Vagina (tissue), 2 donors: ENCODE measurements at places on chromosomes 1 and 21. TPM values are rescaled to one million over a fixed set of nuclear protein-coding genes. Genes with fewer than 3 reads are reported as not detected.
A peak's percentile ranks its signal among the peaks of the same experiment; 100 is the strongest.

DNA sequence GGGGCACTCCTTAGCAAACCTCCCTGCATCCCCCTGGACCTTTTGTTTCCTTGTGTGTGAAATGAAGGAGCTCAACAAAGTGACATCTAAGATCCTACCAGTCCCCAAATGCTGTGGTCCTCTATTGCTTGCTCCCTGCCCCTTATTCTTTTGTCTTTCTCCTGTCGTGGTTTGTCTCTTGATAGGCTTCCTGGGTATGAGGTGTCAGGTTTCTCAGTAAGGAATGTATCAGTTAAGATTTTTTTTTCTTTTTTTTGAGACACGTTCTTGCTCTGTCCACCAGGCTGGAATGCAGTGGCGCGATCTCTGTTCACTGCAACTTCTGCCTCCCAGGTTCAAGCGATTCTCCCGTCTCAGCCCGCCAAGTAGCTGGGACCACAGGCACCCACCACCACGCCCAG is 16.8 kb downstream of the CNIH3 start:
- DNase-seq = no peak

DNA sequence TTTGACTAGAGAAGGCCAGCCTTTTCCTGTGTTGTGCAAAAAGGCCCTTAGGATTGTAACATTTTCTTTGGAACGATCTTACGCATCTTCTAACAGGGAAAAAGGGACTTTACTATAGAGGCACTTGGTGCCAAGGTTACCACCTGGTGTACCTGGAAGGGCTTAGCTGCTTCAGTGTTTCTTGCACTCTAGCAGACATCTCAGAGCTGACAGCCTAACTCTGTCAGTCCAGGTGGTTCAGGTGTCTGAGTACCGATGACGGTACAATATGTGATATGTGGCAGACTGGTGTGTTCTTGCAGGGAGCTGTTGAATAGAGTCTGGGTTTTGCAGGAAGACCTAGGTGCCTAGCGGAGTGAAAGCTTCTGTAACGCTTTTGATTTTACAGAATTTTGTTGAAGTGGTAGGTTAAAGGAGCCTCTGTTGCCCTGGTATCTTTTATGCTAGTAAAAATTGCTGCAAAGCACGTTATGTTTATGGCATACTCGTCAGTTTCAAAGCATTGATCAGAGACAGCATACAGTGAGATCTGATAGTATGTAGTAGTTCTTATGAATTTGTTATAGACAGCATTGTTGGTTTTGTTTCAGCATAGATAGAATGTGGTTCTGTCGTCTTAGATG is 1.4 kb downstream of the MAGI3 start:
- no peak for DNase-seq

DNA sequence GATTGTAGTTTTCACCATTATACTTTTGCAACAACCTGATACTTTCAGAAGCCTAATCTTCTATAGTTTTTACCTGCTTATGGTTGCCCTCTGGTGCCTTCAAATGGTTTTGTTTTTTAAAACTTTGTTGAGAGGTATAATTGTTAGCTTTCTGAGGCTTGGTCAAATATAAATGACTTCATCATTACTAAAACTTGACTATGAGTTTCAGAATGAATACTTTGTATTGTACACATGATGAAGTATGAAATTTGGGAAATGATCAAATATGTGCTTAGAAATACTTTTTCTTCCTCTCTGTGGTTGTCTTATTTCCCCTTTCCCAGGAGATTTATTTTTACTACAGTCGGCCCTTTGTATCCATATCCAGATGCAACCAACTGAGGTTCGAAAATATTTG is 151.8 kb upstream of the B3GALT2 start:
- DNase-seq = no peak

DNA sequence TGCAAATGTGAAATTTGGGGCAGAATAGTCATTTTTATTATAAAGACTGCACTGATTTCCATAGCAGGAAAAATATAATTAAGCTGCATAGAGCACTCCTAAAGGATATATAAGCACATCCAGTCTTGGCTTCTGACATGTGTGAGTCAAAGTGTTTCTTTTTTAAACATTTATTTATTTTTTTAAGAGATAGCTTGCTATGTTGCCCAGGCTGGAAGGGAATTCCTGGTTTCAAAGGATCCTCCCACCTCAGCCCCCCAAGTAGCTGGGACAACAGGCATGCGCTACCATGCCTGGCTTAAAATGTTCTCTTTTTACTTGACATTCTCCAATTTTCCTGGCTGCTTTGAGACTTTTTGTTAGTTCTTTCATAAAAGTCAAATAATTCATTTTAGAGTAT is 126.1 kb downstream of the HMCN1 start:
- no peak for DNase-seq

GRCh38 chr1:86468501-86468977 is at the start of gene CLCA1:
Gene CLCA1, plus strand, starts transcription at chr1:86468927. Its CDS starts 45 bp downstream, at chr1:86468972.
- no peak for DNase-seq

DNA sequence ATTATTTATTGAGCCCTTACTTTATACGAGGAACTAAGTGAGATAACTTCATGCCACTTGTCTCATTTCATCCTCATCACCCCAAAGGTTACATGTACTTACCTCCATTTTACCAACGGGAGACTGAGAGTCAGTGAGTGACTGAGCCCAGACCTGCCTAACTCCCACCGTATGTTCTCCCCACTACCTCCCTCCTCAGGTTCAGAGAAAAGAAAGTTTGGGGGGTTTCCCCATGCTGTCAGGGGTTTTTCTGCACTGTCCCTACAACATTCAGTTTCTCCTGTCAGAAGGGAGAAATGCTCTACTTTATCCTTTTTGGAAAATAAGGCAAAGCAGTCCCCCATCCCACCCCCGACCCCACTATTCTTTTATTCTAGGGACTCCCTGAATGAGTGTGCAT is 32.9 kb downstream of the FAM78B start:
- no peak for DNase-seq

DNA sequence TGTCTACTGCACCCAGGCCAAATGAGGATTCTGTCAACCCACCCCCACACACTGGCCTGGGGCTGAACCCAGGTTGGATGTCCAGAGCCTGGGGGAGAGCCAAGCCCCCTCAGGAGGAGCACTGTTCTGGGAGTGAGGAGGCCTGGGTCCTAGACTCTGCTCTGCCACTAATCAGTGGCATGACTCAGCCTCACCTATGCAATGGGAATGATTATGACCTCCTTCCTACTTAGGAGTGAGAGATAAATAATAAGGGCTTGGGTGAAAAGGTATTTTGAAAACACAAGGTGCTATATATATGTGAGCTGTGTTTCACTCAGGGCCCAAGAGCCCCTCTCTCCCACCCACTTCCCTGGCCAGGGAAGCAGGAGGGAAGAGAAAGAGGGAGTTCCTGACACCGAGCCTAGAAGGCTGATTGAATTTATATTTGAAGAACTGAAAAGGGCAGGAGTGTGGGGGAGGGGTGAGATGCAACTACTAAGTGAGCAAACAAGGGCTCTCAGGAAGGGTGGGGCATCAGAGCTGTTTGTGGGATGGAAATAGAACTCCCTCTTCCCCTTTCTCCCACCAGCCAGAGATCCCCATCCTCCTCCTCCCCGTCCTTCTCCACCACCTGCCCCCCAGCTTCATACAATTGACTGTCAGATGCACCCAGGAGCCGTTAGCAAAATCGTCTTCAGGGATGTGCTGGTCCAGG is 8.2 kb downstream of the IGSF9 start:
- no peak for DNase-seq

GRCh38 chr1:90417126-90417525 is 300.0 kb downstream of the BARHL2 start:
- DNase-seq = no peak

GRCh38 chr1:42259739-42260064 is 75.3 kb downstream of the FOXJ3 start:
- no peak for DNase-seq

DNA sequence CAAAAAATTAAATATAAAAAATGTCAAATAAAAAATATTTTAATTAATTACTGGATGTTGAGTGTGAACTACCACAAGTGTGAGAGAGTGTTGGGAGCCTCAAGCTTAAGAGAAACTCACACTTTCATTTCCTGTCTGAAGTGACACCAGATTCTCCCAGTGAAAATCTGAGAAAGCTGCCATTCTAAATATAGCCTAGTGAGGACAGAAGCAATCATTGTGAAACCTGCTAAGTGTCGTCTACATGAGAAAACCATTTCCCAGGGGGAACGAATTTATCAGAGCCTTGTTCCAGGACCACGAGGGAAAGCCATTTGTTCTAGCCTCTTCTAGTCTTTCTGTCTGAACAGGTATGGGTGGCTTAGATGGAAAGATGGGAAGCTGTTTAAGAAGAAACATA is 329.3 kb upstream of the PRMT6 start:
- no peak for DNase-seq

- no peak for DNase-seq
Measured at GRCh38 chr1:71853360-71853759, 429.0 kb downstream of the NEGR1 start.

DNA sequence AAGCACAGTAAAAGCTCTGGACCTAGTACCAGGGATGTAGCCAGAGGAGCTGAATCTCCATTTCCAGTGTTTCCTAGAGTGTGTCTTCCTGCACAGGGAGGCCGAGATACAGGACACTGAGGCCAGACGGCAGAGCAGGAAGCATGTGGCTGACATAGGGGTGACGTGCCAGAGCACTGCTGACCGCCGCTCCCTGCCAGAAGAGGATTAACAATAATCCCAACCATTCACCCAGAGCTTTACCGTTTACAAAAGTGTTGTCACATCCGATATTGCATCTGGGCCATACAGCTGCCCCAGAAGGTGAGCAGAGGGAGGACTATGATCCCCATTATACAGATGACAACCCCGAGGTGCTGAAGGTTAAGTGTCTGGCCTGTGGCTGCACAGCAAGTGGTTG is 5.8 kb upstream of the CLDN19 start:
- no peak for DNase-seq

DNA sequence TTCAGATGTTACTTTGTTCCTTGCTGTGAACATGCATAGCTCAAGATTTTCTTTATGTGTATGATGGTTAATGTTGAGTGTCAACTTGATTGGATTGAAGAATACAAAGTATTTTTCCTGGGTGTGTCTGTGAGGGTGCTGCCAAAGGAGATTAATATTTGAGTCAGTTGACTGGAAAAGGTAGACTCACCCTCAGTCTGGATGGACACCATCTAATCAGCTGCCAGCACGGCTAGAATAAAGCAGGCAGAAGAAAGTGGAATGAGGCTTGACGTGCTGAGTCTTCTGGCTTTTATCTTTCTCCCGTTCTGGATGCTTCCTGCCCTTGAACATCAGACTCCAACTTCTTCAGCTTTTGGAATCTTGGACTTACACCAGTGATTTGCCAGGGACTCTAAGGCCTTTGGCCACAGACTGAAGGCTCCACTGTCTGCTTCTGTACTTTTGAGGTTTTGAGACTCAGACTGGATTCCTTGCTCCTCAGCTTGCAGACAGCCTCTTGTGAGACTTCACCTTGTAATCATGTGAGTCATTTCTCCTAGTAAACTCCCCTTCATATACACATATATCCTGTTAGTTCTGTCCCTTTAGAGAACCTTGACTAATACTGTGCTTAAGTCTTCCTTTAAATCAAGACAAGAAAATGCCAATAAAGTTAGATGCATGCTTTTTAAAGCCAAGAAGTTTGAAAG is 626.6 kb downstream of the KCNT2 start:
- DNase-seq = no peak

- DNase-seq = no peak
Measured at GRCh38 chr1:104459886-104460285, 710.2 kb downstream of the AMY1C start.

GRCh38 chr1:111448482-111448917 is 556 bp downstream of the WDR77 start:
- peak; percentile 90 for DNase-seq

- no peak for DNase-seq
Measured at GRCh38 chr1:171115280-171115897, 24.7 kb downstream of the FMO3 start.

DNA sequence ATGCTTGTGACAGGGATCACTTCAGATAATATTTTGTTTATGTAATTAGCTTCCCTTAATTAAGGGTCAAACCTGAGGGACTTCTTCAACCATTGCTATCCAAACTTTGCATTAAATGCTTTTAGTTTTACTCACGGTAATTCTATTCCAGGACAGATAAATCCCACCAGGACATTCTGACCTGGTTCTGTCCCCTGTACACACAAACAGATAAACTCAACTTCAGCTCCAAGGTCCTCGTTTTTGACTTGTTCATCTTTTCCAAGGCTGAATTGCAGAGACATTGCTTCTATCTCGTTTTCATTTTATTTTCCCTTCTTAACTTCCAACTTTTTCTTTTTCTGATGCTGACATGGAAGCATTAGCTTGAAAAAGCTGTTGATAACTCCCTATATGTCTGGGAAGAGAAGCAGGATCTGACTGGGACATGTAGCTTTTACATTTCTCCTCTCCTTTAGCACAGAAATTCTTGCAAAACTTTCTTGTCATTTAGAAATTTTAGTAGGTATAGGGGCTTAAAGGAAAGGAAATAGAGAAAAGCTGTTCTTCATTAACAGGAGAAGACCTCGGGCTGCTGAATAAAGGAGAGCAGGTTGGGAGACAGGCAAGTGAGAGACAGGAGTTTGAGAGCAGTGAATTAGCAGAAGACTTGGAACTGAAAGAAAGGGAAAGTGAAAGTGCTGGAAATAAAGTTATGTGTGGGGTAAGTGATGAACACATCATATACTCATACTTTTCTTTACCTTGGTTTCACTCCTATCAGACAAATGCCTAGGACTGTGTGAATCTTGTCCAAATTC is 231.7 kb upstream of the B3GALT2 start:
- DNase-seq = no peak

DNA sequence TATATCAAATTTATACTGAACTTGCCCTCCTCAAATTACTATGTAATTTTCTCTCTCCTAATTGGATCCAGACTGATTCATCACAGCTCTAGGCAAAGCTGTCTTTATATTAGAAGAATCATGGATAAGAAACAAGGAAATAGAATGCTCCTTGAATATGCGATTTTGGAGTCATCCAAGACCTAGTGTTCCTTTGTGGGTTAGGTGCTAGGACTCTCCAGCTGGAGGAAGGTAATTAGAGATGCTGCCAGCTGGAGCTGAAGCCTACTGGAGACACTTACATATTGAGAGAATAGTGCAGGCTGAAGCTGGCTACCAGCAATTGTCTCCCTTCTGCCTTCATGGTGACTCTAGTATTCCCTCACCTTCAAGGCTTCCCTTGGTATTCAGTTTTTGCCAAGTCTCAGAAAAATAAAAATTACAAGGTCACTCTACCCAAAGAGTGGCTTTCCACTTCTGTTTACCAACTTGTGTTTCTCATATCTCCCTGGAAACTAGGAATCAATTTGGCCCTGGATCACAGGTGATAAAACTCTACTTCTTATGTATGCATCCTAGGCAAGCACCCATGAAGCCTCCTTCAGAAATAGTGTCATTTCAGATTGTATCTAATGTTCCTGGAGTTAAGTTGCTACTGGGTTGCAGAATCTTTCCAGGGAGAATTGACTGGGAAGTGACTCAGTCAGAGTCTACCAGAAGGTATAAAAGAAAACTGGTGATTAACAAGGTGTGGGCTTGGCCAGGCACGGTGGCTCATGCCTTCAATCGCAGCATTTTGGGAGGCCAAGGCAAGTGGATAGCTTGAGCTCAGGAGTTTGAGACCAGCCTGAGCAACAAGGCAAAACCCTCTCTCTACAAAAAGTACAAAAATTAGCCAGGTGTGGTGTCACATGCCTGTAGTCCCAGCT is 24.4 kb upstream of the DOCK7 start:
- no peak for DNase-seq

- DNase-seq = peak; percentile 79
Measured at GRCh38 chr1:212928323-212929291, 21.7 kb upstream of the VASH2 start.

Gene DNASE2B
- total RNA-seq = not detected

Gene RTCA
- 14.5 TPM for total RNA-seq

Gene EGLN1
- 26.3 TPM for total RNA-seq

Gene HIVEP3
- total RNA-seq = 2.9 TPM

Gene VAMP3
- total RNA-seq = 59.2 TPM

Gene NID1
- total RNA-seq = 154 TPM

Gene NTMT2
- total RNA-seq = not detected

Gene THEMIS2
- 21.9 TPM for total RNA-seq

Gene TMPRSS3
- 0.25 TPM for total RNA-seq
